ENCODE measurements at places on chromosomes 4 and X.
A peak's percentile ranks its signal among the peaks of the same experiment; 100 is the strongest.

DNA sequence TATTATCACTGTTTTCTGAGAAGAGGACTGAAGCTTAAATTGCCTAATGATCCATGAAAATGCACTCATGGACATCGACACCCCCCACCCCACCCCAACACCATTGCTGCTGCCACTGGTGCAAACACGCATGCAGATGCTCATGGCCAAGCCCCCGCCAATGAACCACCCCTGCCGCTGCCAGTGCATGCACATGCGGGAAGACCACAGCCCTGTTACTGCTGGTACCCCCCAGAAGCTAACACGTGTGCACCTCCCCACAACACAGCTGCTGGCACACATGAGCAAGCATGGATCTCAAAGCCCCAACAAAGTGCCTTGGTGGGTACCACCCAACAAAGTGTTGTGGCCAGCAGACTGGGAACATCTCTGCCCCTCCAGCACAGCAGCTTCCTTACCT lies 594.1 kb upstream of the FAT1 start:
- H3K27ac ChIP-seq, result no peak overlapping the region
- no peaks in the 10 kb centered on the region for H3K4me1 ChIP-seq
- H3K27me3 ChIP-seq, result no peaks in the 10 kb centered on the region
- H3K4me3 ChIP-seq, result no peak overlapping the region
- H3K36me3 ChIP-seq, result no peaks in the 10 kb centered on the region

DNA sequence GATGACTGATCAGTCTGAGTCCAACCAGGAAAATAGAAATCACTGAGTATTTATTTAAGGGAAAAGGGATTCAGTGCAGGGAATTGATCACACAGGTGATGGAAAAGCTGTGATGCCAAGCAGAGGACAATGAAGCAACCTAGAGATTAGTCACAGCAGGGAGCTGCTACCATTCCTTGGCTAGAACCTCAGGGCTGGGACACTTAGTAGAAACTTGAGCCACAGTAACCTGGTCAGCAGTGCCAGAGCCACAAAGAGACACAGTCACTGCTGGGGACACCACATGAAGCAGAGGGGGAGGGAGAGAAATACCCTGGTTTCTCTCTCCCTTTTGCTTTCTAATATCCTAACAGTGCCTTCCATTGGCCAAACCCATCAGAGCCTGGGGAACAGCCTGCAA lies 38.7 kb downstream of the RTL9 start:
- no peaks in the 10 kb centered on the region for H3K27me3 ChIP-seq
- H3K27ac ChIP-seq, result no peak overlapping the region
- H3K4me3 ChIP-seq, result no peak overlapping the region
- no peaks in the 10 kb centered on the region for H3K4me1 ChIP-seq
- no peaks in the 10 kb centered on the region for H3K36me3 ChIP-seq

DNA sequence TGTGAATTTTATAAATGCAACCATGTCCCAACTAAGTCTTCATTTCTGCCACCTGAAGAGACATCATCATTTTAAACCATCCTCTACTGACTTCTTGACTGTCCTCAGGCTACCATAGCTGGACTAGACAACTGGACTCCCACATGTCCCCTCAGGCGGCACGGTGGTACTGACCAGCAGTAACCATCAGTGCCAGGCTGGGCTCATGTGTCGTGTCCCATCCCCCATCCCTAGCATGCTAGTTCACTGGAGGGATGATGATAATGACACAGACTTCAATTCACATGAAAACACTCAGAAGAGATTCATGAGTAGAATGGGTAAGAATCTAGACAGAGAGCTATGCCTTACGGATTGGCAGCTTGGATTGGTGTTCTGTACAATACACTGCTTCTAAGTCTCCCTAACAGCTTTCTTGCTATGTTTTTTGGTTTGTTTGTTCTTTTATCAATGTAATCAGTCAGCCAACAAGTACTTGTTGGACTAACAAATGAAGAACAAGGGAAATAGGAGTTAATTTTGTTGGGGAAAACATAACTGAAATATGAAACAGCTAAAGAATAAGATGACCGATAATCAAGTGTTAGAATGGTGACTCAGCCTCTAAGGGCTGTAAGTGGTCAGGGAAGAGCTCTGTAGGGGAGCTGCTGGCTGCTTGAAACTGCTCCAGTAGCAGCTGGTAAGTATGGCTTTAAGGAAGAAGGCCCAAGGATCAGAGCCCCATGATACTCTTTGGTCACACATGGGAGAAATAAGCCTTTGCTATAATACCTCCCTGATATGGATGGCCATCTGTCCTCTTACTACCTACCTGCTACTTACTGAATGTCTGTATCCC lies 10.3 kb downstream of the ZDHHC9 start:
- no peak for DNase-seq
- no peak overlapping the region for H3K4me3 ChIP-seq
- H3K4me1 ChIP-seq, result no peaks in the 10 kb centered on the region
- H3K36me3 ChIP-seq, result 0 out of 2 replicates have a peak, but pooled peaks cover 4% of the 10 kb centered on the region
- no peak overlapping the region for H3K27ac ChIP-seq

DNA sequence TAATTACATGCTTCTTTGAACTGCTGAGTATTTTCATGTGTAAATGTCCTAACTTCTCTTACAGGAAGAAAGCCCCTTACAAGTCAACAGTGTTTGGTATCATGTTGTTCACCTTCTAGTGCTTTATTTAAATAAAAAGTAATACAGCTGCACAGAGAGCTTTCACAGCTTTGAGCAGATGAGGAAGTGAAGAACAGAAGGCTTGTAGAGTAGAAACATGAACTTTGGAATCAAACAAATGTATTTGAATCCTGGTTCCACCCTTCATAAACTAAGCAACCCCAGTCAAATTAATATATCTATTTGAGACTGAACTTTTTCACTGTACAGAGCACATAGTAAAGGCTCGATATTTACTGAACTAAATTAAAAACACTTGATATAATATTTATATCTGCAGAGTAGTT lies 120.5 kb downstream of the CAMK2D start:
- H3K27ac ChIP-seq, result peak overlapping the region; percentile 97
- H3K4me1 ChIP-seq, result peaks cover 98% of the 10 kb centered on the region
- H3K4me3 ChIP-seq, result peak overlapping the region; percentile 31
- H3K27me3 ChIP-seq, result no peaks in the 10 kb centered on the region
- no peaks in the 10 kb centered on the region for H3K36me3 ChIP-seq
- DNase-seq, result peak; percentile 89

GRCh38 chr4:104919406-104919805 lies 227.3 kb upstream of the TET2 start:
- no peak for DNase-seq
- no peak overlapping the region for H3K4me3 ChIP-seq
- no peaks in the 10 kb centered on the region for H3K27me3 ChIP-seq
- no peak overlapping the region for H3K27ac ChIP-seq
- H3K4me1 ChIP-seq, result no peaks in the 10 kb centered on the region

GRCh38 chr4:146790515-146790914 lies 151.8 kb downstream of the POU4F2 start:
- no peaks in the 10 kb centered on the region for H3K27me3 ChIP-seq
- H3K27ac ChIP-seq, result no peak overlapping the region
- no peak overlapping the region for H3K4me3 ChIP-seq
- DNase-seq, result no peak
- no peaks in the 10 kb centered on the region for H3K4me1 ChIP-seq
- no peaks in the 10 kb centered on the region for H3K36me3 ChIP-seq

DNA sequence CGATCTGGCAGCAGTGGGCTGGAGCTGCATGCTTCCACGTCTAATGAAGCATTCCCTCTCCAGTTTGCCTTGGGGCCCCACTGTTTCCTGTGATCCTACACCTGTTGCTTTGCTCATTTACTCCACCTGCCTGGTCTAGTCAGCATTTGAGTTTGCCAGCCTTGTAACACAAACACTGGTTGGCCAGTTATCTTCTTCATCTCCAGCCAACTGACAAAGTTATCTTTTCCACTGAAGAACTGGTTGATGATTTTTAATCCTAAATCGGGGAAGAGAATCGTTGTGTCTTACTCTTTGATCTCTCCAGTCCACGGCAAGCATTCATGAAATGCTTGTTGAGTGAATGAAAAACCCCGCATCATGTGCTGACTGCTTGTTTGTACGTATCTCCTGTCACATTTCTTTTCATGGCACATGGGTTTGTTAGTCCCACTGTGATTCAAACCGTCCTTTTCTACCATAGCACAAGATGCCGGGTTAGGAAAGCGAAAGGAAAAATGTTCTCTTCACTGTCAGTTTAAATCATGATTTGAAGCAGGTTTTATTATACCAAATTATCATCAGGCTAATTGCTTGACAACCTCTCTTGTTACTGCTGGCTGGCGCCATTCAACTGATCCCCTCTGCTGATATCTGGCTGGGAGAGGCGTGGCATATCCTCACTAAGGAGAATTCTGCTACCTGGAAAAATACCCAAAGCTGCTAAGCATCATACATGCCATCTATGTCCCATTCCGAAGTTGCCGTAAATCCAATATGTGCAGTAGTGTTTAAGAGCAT lies 144.8 kb downstream of the SHROOM3 start:
- no peak for DNase-seq
- H3K27ac ChIP-seq, result no peak overlapping the region
- H3K4me3 ChIP-seq, result no peak overlapping the region
- no peaks in the 10 kb centered on the region for H3K4me1 ChIP-seq

DNA sequence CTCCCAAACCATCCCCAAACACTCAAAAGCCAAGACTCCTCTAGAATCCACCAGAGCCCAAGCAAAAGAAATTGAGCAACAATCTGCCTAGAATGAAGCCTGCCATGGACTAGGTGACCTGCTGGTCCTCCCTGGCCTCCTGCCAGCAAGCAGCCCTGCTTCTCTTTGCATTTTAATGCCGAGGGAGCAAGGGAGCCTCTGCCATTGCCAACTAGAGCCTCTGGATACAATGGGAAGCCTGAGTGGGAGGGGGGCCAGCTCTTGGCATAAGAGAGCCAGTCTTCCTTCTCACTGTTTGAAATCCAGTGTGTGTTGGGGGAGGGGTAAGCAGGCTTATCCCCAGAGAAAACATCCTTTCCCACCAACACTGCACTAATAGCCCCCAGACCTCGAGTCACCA lies 1.5 kb upstream of the GDPD2 start:
- no peak for DNase-seq
- no peaks in the 10 kb centered on the region for H3K27me3 ChIP-seq
- H3K4me3 ChIP-seq, result no peak overlapping the region

DNA sequence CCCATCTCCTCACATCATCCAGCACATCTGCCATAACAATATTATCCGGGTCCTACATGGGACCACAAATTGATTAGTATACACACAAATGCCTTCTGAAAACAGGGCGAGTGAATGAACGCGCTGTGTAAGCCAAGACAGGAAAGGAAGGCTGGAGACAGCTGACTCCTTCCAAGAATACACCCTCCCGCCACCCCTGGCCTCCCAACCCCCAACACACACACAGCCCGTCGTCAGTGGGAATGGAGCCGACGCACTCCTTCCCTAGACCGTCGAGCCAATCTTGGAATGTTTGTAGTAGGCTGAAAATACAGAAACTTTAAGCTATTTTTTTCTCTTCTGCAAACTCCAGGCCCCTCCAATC lies 319 bp upstream of the MAGEH1 start:
- no peaks in the 10 kb centered on the region for H3K27me3 ChIP-seq
- no peak for DNase-seq
- no peak overlapping the region for H3K27ac ChIP-seq
- peak overlapping the region; percentile 71 for H3K4me3 ChIP-seq

DNA sequence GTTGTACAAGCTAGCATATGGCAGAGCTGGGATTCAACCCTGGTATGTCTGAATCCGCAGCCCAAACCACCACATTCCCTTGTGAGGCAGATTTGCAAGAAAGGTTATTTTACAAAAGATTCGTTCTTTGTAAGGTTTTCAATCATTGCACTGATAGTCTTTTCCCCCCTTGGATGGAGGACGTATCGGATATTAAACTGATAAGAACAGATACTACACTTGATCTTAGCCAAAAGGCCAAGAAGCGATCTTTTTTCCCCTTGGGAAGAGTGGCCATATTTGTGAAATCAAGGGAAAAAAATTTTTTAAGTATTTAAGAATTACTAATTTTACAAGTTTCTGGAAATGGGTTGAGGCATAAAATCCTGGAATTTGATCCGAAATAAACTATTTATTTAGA lies 34.4 kb upstream of the MSMO1 start:
- no peak overlapping the region for H3K4me3 ChIP-seq
- no peak for DNase-seq
- peaks cover 51% of the 10 kb centered on the region for H3K4me1 ChIP-seq

- no peak for DNase-seq
- no peak overlapping the region for H3K27ac ChIP-seq
- no peaks in the 10 kb centered on the region for H3K36me3 ChIP-seq
- no peaks in the 10 kb centered on the region for H3K4me1 ChIP-seq
- H3K4me3 ChIP-seq, result no peak overlapping the region
Observed at GRCh38 chr4:165548702-165549101, 169.9 kb downstream of the CPE start.

- H3K27me3 ChIP-seq, result no peaks in the 10 kb centered on the region
- no peaks in the 10 kb centered on the region for H3K36me3 ChIP-seq
- H3K4me1 ChIP-seq, result no peaks in the 10 kb centered on the region
- H3K4me3 ChIP-seq, result no peak overlapping the region
- no peak overlapping the region for H3K27ac ChIP-seq
- DNase-seq, result no peak
Observed at GRCh38 chr4:71266090-71266794, 72.6 kb upstream of the SLC4A4 start.

GRCh38 chrX:21811832-21812231 lies 27.6 kb upstream of the MBTPS2 start:
- no peaks in the 10 kb centered on the region for H3K36me3 ChIP-seq
- H3K4me1 ChIP-seq, result no peaks in the 10 kb centered on the region
- H3K27me3 ChIP-seq, result no peaks in the 10 kb centered on the region
- no peak for DNase-seq
- H3K4me3 ChIP-seq, result no peak overlapping the region
- H3K27ac ChIP-seq, result no peak overlapping the region

- DNase-seq, result no peak
- no peaks in the 10 kb centered on the region for H3K36me3 ChIP-seq
- H3K27ac ChIP-seq, result no peak overlapping the region
Observed at GRCh38 chr4:57689693-57690205, 579.6 kb upstream of the IGFBP7 start.

DNA sequence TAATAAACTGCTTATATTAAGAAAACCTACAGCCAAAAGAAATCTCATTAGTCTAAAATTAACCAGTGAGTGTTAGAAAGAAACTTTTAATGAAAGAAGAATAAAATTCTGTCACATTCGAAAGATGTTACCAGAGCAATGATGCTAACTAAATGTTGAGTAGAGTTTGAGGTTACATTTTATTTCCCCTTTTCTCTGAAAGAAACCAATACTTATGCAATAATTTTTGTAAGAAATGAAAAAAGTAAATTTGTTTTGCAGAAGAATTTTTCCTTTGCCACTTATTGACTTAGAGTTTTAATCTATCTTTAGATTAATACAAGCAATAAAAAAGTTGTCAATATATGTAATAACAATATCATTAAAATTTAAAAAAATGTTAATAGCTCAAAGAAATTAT lies 574.0 kb upstream of the GALNTL6 start:
- no peaks in the 10 kb centered on the region for H3K36me3 ChIP-seq
- H3K4me1 ChIP-seq, result no peaks in the 10 kb centered on the region
- DNase-seq, result no peak
- no peaks in the 10 kb centered on the region for H3K27me3 ChIP-seq
- no peak overlapping the region for H3K27ac ChIP-seq
- no peak overlapping the region for H3K4me3 ChIP-seq

- no peaks in the 10 kb centered on the region for H3K4me1 ChIP-seq
- H3K36me3 ChIP-seq, result no peaks in the 10 kb centered on the region
- no peak for DNase-seq
- no peaks in the 10 kb centered on the region for H3K27me3 ChIP-seq
Observed at GRCh38 chr4:78566834-78567499, 15.4 kb downstream of the ANXA3 start.

GRCh38 chr4:69577245-69577644 lies 62.2 kb downstream of the UGT2A2 start:
- no peaks in the 10 kb centered on the region for H3K27me3 ChIP-seq
- no peak overlapping the region for H3K27ac ChIP-seq
- H3K4me3 ChIP-seq, result no peak overlapping the region
- no peaks in the 10 kb centered on the region for H3K36me3 ChIP-seq
- no peak for DNase-seq
- no peaks in the 10 kb centered on the region for H3K4me1 ChIP-seq

Measured in Karpas-422 (cell line).